ENCODE measurements at places on chromosomes 5 and 9. TPM values are rescaled to one million over a fixed set of nuclear protein-coding genes. Genes with fewer than 3 reads are reported as not detected.

DNA sequence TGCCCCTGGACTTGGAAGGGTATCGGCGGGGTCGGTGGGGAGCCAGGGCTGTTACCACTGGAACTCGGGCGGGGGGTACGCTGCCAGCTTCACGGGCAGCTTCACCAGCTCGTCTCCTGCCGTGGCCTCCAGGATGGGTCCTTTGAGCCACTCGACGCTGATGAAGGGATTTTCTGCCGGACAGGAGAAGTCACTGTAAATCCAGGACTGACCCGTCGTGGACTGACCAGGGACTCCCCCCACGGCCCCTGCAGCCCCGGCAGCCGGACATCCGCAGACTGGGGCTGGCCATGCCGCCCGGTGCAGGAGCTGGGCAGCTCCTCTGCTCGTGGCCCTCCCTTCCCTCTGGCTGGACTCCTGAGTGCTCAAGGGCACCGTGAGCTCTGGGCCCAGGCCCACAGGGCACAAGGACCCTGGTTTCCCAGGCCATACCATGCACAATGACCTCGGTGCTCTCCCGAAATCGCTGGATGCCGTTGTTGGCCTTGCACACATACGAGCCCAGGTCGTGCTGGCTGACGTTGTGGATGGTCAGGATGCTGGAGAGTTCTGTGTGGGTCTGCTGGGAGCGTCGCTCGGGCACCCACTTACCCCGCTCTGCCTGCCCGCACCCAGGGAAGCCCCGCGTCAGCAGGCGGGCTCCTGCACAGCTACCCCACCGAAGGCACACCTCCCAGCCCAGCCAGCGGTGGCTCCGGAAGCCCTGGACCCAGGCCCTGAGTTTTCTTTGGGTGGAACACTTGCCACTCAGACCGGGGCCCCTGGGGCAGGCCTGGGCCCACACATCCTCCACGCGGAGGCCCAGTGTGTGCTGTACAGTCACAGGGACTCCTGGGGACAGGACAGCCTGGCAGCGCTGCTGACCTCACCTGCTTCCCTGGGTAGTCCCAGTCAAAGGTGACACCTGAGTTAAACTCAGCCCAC, 20.3 kb downstream of the FLT4 start:
- no peaks in the 10 kb centered on the region for H3K36me3 ChIP-seq
- H3K27ac ChIP-seq = no peak overlapping the region
- H3K27me3 ChIP-seq = no peaks in the 10 kb centered on the region
- no peak overlapping the region for H3K4me3 ChIP-seq
- no peaks in the 10 kb centered on the region for H3K4me1 ChIP-seq

- H3K27ac ChIP-seq = no peak overlapping the region
- no peak for DNase-seq
- H3K27me3 ChIP-seq = no peaks in the 10 kb centered on the region
- no peaks in the 10 kb centered on the region for H3K4me1 ChIP-seq
- H3K36me3 ChIP-seq = no peaks in the 10 kb centered on the region
- no peak overlapping the region for H3K4me3 ChIP-seq
These were observed 104.8 kb downstream of the ISOC1 start for GRCh38 chr5:129199308-129199707.

DNA sequence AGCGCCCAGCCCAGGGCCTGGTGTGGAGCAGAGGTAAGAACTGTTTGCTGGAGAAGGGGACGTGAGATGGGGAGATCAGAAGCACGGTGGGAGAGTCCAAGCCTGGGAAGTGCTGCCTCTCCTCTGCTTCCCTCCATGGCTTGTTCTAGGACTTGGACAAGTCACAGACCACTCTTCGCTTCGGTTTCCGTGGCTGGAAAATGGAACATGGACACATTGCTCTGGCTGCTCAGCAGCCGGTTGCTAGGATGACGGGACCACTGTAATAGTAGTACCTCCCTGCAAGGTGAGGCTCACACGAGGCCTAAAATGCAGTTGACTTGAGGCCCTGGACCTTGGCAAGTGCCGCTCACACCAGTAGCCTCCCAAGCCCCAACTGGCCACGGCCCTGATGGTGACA, 175.8 kb upstream of the FSTL4 start:
- H3K4me1 ChIP-seq = no peaks in the 10 kb centered on the region
- H3K4me3 ChIP-seq = no peak overlapping the region
- H3K27me3 ChIP-seq = no peaks in the 10 kb centered on the region
- H3K27ac ChIP-seq = no peak overlapping the region

DNA sequence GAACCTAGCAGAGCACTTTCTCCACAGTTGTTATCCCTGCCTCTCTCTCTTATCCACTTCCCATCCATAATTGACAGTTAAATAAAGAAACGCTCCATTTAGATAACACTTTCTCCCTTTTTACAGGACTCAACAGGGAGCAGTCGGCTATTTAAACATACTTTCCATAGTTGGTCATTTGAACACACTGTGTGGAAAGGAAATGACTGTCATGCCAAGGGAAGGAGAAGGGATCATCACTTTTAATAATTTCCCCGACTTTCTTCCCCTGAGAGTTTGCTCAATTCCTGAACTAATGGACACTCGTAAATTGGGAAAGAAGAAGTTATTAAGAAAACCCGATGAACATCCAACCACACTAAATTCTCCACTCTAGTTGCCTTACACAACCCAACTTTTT, 400.8 kb upstream of the PTGER4 start:
- H3K27ac ChIP-seq = no peak overlapping the region
- no peak for DNase-seq
- H3K36me3 ChIP-seq = no peaks in the 10 kb centered on the region
- no peaks in the 10 kb centered on the region for H3K4me1 ChIP-seq

- no peak overlapping the region for H3K4me3 ChIP-seq
- H3K4me1 ChIP-seq = no peaks in the 10 kb centered on the region
- H3K27ac ChIP-seq = no peak overlapping the region
- H3K27me3 ChIP-seq = no peaks in the 10 kb centered on the region
- no peak for DNase-seq
These were observed 156.6 kb downstream of the TLR4 start for GRCh38 chr9:117860849-117861248.

GRCh38 chr5:166363087-166363760, 1928.2 kb upstream of the WWC1 start:
- H3K27me3 ChIP-seq = no peaks in the 10 kb centered on the region

GRCh38 chr5:17316970-17317459, 99.6 kb downstream of the BASP1 start:
- H3K4me1 ChIP-seq = no peaks in the 10 kb centered on the region
- no peaks in the 10 kb centered on the region for H3K27me3 ChIP-seq
- H3K4me3 ChIP-seq = no peak overlapping the region
- H3K36me3 ChIP-seq = no peaks in the 10 kb centered on the region
- no peak overlapping the region for H3K27ac ChIP-seq

DNA sequence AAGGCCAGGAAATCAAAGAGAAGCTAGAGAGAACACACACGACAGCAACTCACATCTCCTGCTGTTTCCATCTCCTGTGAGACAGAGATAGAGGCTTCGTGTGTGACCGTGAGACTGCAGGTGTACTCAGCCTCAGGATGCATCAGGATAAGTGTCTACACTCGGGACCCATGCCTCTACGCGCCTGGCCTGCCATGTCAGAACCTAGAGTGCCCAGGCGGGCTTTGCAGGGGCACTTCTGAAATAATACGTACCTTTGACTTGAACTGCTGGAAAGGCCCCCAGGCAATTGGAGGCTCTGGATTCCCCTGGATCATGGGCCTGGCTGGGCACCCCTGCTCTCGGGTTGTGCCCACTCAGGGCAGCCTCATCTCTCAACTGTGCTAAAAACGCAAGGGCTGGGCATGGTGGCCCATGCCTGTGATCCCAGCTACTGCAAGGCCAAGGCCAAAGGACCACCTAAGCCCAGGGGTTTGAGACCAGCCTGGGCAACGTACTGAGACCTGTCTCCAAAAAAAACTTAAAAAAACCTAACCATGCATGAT, 13.0 kb downstream of the CLPTM1L start:
- DNase-seq = no peak
- H3K27ac ChIP-seq = no peak overlapping the region
- no peaks in the 10 kb centered on the region for H3K36me3 ChIP-seq
- H3K4me3 ChIP-seq = no peak overlapping the region

DNA sequence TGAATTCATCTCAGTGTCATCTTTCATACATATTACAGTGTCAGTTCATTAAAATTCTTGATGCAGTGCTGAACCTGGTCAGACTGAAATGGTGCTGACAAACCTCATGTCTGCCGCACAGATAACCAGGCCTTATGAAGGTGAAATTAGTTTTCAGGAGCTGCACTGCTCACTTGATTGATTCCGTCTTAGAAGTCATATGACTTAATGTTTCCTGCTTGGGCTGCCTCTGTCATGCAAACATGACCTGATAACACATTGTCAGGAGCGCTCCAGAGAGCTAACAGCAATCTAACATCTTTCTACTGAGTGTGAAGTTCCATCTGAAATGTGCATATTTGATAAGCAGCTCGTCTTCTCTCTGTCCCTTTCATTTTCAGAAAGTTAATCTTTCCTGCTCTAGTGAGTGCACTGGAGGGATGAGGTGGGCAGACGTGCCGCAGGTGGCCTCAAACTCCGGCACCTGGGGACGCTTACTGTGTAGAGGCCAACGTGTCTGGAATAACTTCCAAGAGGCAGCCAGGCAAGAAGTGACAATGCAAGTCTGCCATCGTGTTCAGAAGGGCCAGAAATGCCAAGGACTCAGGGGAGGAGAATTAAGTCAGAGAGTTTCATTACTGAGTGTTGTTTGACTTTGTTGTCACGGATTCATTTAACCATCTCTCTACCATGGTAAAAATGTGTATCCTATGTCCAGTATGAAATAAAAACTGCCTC, 592.1 kb downstream of the TLE1 start:
- H3K27me3 ChIP-seq = no peaks in the 10 kb centered on the region
- H3K4me1 ChIP-seq = no peaks in the 10 kb centered on the region
- H3K36me3 ChIP-seq = no peaks in the 10 kb centered on the region

- no peak for DNase-seq
- no peaks in the 10 kb centered on the region for H3K27me3 ChIP-seq
- H3K36me3 ChIP-seq = no peaks in the 10 kb centered on the region
These were observed 14.1 kb upstream of the PTGR1 start for GRCh38 chr9:111613436-111614040.

DNA sequence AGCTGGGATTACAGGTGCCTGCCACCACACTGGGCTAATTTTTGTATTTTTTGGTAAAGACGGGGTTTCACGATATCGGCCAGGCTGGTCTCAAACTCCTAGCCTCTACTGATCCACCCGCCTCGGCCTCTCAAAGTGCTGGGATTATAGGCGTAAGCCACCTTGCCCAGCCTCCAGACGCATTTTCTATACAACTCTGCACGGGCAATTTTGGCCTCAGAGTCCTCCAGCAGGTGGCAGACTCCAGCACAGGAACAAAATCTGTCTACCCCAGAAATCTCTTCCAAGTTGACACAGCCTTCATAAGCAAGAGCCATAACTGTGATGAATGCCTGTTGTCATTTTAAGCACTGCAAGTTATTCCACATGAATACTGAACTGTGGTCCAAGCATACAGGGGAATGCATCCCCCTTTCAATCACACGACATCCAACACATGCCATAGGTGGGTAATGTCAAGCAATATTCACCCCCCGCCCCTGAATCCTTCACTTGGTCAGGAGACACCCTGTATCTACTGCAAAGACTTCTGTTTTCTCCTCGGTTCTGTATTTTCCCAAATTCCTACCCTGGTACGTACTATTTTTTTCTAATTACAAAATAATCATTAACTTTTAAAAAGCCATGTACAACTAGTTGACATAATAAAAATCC, 50.8 kb downstream of the ALDH7A1 start:
- no peak for DNase-seq
- H3K36me3 ChIP-seq = no peaks in the 10 kb centered on the region
- H3K27ac ChIP-seq = no peak overlapping the region
- no peaks in the 10 kb centered on the region for H3K4me1 ChIP-seq
- no peaks in the 10 kb centered on the region for H3K27me3 ChIP-seq
- no peak overlapping the region for H3K4me3 ChIP-seq

DNA sequence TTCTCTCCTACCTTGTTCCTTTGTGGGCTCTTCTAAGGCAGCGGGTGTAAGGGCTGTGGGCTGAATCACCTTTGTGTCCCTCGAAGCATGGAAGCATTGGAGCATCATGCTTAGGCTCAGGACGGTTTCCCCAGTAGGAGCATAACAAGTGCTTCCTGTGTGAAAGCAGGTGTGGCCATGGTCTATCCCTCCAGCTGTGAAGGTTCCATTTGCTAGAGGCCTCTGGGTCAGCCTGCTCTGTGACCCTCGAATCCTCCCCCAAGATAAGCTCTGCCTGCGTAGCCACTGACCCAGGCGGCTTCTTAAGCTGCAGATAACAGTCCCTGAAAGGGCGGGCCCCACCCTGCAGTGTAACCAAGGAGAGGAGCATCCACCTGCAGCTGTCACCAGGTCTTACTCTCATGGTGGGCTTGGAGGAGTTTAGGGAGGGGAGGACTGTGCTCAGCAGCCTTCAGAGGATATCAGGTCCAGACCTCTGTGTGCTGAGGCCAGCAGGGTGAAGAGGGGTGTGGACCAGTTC, 8.4 kb upstream of the NDST1 start:
- no peak overlapping the region for H3K4me3 ChIP-seq
- H3K36me3 ChIP-seq = no peaks in the 10 kb centered on the region
- DNase-seq = no peak
- no peaks in the 10 kb centered on the region for H3K27me3 ChIP-seq

DNA sequence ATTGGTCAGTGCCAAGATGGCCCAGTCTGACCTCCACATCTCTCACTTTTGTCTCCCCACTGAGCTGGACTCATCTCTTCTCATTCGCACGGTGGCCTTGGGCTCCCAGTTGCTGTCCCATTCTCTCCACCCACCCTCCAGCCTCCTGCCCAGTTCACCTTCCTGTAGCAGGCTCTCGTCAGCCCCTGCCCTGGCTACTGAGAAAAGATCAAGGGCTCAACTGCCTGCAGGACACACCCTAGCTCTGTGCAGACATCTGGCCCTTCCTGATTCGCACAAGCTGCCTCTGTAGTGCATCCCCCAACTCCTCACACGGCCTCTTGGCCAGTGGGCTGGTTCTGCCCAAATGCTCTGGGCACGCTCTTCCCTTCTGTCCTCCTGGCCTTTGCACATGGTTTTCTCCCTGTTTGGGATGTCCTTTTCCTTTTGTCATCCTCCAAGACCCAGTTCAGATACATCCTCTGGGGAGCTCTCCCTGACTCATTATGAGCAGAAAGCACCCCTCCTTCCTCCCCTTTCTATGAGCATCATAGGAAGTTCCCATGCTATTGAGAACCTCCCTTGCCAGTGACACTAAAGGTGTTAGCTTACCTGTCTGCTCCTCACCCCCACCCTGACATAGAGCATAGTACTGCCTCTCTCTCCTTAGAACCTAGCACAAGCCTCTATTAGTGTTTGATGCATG, 78.5 kb upstream of the TGFBR1 start:
- H3K4me3 ChIP-seq = no peak overlapping the region
- no peak for DNase-seq
- H3K4me1 ChIP-seq = no peaks in the 10 kb centered on the region
- no peaks in the 10 kb centered on the region for H3K27me3 ChIP-seq
- no peak overlapping the region for H3K27ac ChIP-seq
- no peaks in the 10 kb centered on the region for H3K36me3 ChIP-seq

- no peaks in the 10 kb centered on the region for H3K27me3 ChIP-seq
- H3K4me1 ChIP-seq = no peaks in the 10 kb centered on the region
- H3K36me3 ChIP-seq = peaks cover 11% of the 10 kb centered on the region
- no peak for DNase-seq
- H3K4me3 ChIP-seq = no peak overlapping the region
These were observed 85.7 kb downstream of the SERINC5 start for GRCh38 chr5:80170117-80170535.

Gene MTAP
- 26.7 TPM for total RNA-seq

Gene ECM2
- 0.60 TPM for total RNA-seq

Gene LCN15
- total RNA-seq = not detected

Gene SOHLH1
- not detected for total RNA-seq

Gene ANAPC2
- total RNA-seq = 37.7 TPM

Gene PCDHGA10
- total RNA-seq = 2.2 TPM

Gene ASS1
- 22.3 TPM for total RNA-seq

Gene C5orf22
- total RNA-seq = 11.4 TPM

Gene MAMDC2
- total RNA-seq = 1.1 TPM

Gene CDKN2A
- total RNA-seq = 0.31 TPM

Gene MRPL22
- 14.2 TPM for total RNA-seq

Gene CD72
- total RNA-seq = 3.1 TPM

Gene ATG12
- 13.0 TPM for total RNA-seq

Gene GALNT12
- 9.5 TPM for total RNA-seq

All from pancreas (tissue), 10 donors.